ENCODE measurements at places on chromosomes 3 and 15. TPM values are rescaled to one million over a fixed set of nuclear protein-coding genes. Genes with fewer than 3 reads are reported as not detected.

- no peaks in the 10 kb centered on the region for H3K27me3 ChIP-seq
- no peak overlapping the region for H3K4me3 ChIP-seq
- no peak overlapping the region for H3K27ac ChIP-seq
- no peak for DNase-seq
- H3K36me3 ChIP-seq: no peaks in the 10 kb centered on the region
Observed at GRCh38 chr3:179247289-179248015, 3.5 kb downstream of the KCNMB3 start.

DNA sequence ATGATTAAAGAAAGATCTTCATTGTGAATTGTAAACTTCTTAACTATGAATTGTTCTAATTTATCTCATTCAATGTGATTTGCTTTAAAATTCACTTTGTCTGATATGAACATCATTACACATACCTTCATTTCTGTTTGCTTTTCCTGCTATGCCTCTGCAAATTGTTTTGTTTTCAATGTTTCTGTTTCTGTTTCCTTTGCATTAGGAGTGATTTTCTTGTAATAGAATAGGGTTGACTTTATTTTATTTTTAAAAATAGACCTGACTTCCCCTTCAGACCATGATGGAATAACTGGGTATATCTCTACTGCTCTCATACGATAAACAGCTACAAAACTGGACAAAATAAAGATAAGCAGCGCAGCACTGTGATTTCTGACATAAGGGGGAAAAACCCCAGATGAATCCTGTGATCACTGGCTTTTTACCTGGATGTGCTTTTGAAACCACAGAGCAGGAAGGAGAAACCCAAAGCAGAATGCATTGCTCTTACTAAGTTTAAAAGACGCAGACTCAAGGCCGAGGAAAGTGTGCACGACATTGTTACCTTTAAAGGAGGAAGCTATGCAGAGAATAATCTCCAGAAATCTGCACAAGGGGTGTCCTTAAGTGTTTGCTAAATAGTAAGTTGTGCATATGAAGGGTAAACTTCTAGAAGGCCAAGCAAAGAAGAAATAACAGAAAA is 420.2 kb downstream of the TBC1D5 start:
- no peak overlapping the region for H3K27ac ChIP-seq
- no peak for DNase-seq
- no peaks in the 10 kb centered on the region for H3K27me3 ChIP-seq
- no peaks in the 10 kb centered on the region for H3K4me1 ChIP-seq
- H3K36me3 ChIP-seq: no peaks in the 10 kb centered on the region

The HCLS1 gene
- total RNA-seq: 28.6 TPM

DNA sequence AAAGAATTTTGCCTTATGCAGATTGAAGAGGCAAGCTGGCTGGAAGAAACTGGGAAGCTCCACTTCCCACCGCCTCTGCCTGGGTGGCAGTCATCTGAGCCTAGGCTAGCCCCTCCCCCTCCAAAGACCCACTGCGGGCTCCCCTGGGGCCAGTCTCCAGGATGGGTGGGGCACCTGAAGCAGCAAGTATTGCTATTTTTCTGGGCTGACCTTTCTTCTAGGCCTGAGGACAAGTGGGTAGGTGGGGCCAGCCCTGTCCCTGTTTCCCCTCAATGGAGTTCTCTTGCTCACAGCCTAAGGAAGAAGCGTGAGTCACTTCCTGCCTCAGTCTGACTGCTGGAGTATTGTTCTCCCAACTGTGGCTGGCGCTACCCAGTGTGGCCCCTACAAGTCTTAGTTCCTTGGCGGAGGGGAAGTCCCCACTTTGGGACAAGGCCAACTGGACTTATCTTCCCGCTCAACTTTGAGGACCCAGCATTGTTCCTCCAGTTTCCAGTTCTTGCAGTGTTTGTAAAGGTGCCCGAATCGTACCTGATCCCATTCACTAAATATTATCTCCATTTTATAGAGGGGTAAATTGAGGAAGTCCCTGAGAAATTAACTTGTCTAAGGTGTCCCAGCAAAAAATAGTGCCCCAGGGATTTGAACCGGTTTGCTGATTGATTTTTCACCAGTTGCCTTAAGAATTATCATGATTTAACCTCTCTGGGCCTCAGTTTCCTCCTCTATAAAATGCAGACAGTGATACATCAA is 1.4 kb downstream of the FURIN start:
- no peaks in the 10 kb centered on the region for H3K27me3 ChIP-seq
- DNase-seq: peak; percentile 85
- peaks cover 40% of the 10 kb centered on the region for H3K4me1 ChIP-seq
- peak overlapping the region; percentile 90 for H3K27ac ChIP-seq
- H3K4me3 ChIP-seq: peak overlapping the region; percentile 75
- no peaks in the 10 kb centered on the region for H3K36me3 ChIP-seq

DNA sequence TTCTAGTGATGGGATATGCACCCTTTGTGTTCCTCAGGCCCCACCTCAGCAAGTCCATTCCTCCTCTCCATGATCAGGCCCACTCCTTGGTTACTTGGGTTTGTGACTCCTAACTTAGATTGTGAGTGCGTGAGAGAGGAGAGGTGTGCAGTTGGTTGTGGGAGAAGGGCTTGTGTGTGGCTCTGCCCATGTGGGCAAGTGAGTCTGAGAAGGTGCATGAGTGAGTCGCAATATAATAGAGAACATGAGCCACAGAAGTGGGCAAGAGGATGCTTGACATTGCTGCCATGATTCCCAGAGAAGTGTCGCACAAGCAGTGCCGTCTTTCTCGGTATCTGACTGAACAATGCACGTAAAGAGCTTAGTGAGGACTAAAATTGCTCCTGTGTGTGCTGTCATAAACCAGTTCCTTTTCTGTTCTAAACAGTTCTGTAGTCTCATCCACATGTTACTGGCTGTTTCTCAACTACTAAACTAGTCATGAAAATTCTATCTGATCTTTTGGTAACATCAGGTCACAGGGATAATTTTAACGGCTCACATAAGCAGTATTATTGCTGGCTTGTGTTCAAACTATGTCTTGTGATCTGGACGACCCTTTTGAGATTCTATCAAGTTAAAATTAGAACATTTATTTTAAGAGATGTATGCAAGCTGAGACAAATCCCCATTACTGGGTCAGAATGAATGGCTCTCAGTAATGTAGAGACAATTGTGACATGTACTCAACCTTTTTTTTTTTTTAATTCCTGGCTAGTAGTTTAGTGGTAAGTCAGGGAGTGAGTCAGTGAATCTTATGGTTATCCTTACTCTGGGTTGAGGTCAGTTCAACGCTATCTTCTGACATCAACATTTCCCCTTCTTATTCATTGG is 25.6 kb downstream of the GYG1 start:
- peak; percentile 96 for DNase-seq
- H3K36me3 ChIP-seq: peaks cover 22% of the 10 kb centered on the region
- H3K4me1 ChIP-seq: peaks cover 60% of the 10 kb centered on the region
- H3K27ac ChIP-seq: peak overlapping the region; percentile 78
- no peaks in the 10 kb centered on the region for H3K27me3 ChIP-seq
- H3K4me3 ChIP-seq: 0 out of 2 replicates have a peak overlapping the region, but pooled peaks have one; percentile 9

DNA sequence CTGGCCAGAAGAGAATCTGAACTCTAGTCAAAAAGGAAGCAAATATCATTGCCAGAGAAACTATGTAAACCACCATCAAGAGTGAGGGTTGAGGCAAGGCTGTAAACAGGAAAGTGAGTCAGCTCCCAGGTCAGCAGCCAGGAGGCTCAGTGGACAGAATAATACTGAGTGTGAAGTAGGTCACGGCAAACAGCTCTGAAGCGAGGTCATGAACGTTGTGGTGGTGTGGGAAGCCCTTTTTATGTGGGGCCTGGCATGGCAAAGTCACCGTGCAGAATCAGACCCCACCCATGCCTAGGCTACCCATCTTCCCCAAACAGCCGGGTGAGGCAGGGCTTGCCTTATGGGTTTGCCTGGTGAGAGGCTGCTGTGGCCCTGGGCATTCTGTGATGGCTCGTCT is 43.9 kb downstream of the THBS1 start:
- H3K4me3 ChIP-seq: no peak overlapping the region
- no peaks in the 10 kb centered on the region for H3K27me3 ChIP-seq
- no peaks in the 10 kb centered on the region for H3K36me3 ChIP-seq
- DNase-seq: peak; percentile 94
- peak overlapping the region; percentile 71 for H3K27ac ChIP-seq

DNA sequence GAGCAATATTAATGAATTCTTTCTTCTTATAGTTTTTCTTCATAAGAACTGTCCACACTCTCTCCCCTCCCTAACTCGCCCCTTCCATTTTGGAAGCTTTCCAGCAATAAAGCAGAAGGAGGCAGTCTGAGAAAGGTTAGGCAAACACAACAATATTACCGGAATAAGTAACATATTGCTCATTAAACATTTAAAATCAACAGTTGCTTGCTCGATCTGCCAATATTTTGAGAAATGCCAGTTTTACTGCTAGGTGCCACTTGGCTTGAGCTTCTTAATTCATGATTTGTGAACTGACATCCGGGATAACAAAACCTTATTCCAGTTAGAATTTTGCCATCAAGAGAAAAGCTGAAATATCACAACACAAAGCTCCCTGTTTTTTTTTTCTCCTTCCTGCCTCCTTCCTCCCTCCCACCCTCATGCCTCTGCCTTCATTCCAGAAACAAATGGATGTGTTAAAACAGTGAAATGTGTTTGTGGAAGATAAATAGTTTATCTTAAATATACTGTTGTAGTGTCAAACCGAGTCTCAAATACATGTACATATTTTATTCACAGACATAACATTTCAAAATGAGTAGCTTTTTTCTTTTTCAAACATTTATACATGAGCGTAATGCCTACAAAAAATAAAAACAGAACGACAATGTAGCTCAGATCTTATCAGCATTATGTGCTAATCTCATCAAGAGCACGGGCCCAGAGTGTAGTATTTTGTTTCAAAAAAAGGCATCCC is 253.7 kb downstream of the GAP43 start:
- H3K27me3 ChIP-seq: no peaks in the 10 kb centered on the region
- DNase-seq: peak; percentile 19
- no peak overlapping the region for H3K27ac ChIP-seq
- H3K36me3 ChIP-seq: no peaks in the 10 kb centered on the region

The USP50 gene
- not detected for total RNA-seq

GRCh38 chr3:109952924-109953323 is 615.6 kb upstream of the DPPA4 start:
- H3K4me1 ChIP-seq: no peaks in the 10 kb centered on the region
- H3K36me3 ChIP-seq: no peaks in the 10 kb centered on the region
- DNase-seq: no peak
- no peak overlapping the region for H3K27ac ChIP-seq
- H3K4me3 ChIP-seq: no peak overlapping the region
